ENCODE measurements at places on chromosomes 12 and 14. TPM values are rescaled to one million over a fixed set of nuclear protein-coding genes. Genes with fewer than 3 reads are reported as not detected.

The DPPA3 gene
- not detected for total RNA-seq

The GTF2A1 gene
- total RNA-seq = 21.4 TPM

The IL25 gene
- not detected for total RNA-seq

DNA sequence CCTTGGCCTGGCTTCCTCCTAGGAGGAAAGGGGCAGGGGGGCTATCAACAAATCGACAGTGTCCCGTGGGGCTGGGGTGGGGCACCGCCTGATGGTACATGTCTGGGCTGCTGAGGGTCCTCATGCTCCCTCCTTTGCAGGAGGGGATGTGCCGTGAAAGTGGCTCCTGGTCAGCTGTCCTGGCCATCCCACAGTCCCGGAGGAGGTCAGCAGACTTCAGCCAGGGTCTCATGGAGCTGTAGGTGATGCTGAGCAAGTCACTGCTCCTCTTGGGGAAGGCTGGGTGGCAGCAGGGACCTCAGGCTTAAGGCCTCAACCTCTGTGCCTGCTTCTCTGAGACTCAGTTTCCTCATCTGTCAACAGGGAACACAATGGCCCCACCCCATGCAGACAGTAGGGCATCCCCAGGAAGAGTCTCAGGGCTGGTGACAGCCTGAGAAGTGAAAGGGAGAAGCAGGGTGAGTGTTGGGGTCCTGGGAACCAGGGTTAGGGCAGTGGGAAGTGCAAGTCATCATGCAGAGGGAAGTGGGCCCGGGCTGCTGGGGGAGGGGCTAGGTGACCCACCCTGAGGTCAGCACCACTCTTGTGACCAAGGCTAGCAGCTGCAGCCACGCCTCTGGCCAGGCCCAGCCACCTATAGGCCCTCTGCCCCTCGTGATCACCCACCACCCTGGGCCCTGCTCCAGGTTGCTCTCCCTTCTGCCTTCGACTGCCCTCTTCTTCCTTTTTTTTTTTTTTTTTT lies 4.4 kb upstream of the TNFAIP2 start:
- DNase-seq = no peak

- DNase-seq = no peak
Observed at GRCh38 chr12:130954544-130954831, 781 bp downstream of the ADGRD1 start.

- no peak for DNase-seq
Observed at GRCh38 chr12:52033446-52034140, 17.6 kb upstream of the NR4A1 start.

DNA sequence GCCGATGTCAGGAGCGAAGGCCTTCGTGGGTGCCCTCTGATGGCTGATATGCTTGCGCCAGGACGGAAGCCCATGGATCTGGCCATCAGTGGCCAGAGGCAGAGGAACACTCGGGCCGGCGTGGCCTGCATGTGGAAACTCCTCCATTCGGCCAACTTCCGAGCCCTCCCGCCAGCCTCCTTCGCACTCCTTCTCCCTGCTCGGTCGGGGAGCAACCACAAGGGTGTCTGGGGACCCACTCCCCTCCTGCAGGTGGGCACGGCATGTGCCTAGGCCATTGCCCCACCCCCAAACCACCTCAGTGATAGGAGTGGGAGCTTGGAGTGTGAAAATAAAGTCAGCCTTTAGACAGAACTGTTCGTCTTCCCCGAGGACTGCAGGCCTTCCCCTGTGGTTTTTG lies 231.3 kb downstream of the BCL11B start:
- no peak for DNase-seq

DNA sequence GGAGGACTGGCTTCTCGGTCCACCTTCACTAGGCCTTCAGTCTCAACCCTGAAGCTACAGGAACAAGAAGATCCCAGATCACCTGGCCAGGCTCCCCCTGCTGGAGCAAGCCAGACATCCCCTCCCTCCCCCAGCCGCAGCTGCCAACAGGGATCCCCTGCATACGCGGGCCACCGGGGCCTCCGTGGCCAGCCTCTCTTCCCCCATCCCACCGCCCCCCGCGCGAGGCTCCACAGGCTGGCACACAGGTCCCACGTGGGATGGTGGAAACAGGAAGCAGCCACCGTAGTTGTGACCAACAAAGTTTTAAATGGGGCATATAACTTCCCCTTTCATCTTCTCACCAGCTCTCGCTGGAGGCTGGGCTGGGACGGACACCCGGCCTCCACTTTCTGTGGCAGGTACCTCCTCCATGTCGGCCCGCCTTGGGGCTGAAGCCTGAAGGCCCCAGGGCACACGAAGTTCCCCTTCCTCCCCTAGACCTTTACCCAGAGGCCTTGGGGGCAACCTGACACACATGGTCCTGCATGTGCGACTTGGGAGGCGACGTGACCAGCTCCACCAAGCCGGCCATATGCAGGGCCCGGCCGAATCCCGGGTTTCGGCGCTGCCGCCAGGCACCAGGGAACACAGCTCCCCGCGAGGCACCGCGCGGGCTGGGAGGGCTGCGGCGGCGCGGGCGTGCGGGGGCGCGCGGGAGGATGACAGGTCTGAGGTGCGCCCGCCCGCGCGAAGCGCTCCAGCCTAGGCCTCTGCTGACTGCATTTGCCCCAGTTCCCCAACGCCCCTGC lies 44.4 kb upstream of the PNMA1 start:
- DNase-seq = peak; percentile 69

DNA sequence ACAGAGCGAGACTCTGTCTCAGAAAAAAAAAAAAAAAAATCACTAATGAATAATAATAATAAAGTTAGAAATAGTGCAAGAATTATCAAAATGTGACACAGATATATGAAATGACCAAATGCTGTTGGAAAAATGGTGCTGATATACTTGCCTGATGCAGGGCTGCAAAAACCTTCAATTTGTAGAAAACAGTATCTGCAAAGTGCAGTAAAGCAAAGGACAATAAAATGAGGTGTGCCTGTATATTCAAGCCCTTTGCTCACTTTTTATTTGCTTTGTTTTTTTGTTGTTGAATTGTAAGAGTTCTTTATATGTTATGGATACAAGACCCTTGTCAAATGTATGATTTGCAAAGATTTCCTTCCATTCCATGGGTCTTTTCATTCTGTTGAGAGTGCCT lies 9.0 kb upstream of the PAPOLA start:
- DNase-seq = no peak

- no peak for DNase-seq
Observed at GRCh38 chr14:46368275-46368674, 283.3 kb downstream of the RPL10L start.
